Activated CD4-positive, alpha-beta memory T cell treated with anti-CD3 and anti-CD28 coated beads for 36 hours (primary cell): ENCODE measurements at places on chromosomes 4 and X.

DNA sequence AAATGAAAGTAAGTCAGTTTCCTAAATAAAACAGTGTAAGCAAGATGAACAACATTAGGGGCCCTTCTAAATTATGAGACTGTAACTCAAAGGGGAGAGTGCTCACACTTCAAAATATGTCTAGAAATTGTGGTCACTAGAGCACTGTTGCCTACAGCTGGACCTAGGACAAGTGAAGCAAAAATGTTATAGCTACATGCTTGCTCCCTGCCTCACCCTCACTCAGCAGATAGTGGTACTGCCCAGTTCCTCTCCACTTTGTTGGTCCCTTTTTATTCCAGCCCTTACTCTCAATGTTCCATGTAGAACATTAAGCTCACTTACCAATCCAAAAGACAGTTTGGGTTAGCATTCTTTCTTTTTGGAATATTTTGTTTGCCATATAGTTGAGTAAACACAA is 147.3 kb downstream of the GRIA3 start:
- no peaks in the 10 kb centered on the region for H3K4me1 ChIP-seq
- no peak for DNase-seq
- H3K27ac ChIP-seq = no peak overlapping the region
- no peak overlapping the region for H3K4me3 ChIP-seq

GRCh38 chr4:158630893-158631292 is 40.8 kb downstream of the C4orf46 start:
- H3K27me3 ChIP-seq = peaks cover 3% of the 10 kb centered on the region
- no peaks in the 10 kb centered on the region for H3K36me3 ChIP-seq
- no peak overlapping the region for H3K4me3 ChIP-seq
- H3K4me1 ChIP-seq = no peaks in the 10 kb centered on the region
- no peak overlapping the region for H3K27ac ChIP-seq

DNA sequence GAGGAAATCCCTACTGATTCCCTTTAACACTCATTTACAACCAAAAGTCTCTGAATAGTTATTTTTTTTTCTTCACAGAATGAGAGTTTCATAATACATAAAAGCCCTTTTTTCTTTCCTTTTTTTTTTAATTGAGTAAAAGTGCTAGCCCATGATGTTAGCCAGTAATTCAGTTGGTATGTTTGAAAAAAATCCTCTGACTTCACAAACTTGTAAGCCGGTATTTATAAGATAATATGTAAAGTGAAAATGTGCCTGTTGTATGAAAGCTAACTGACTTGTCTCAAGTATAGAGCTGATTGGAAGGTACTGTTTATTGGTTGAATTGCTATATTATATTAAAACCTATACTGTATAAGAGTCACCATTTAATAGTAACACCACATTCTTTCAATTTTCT is 70.2 kb upstream of the NEIL3 start:
- no peaks in the 10 kb centered on the region for H3K36me3 ChIP-seq
- no peak for DNase-seq
- H3K27me3 ChIP-seq = no peaks in the 10 kb centered on the region
- H3K27ac ChIP-seq = no peak overlapping the region
- H3K4me1 ChIP-seq = no peaks in the 10 kb centered on the region
- no peak overlapping the region for H3K4me3 ChIP-seq

DNA sequence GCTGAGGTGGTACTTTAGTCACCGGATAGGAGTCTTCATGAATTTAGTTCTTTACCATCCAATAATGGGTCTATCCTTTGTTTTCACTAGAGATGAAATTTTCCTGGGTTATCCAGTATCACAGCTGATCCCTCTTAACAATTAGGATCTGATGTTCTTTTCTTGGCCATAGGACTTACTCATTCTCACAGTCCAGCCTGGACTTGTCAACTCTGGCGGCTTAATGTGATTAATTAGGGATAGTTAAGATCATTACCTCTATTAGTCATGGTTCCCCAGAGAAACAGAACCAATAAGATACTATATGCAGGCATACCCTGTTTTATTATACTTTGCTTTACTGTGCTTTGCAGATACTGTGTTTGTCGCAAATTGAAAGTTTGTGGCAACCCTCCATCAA is 272.7 kb upstream of the FAT4 start:
- H3K4me1 ChIP-seq = no peaks in the 10 kb centered on the region
- H3K27ac ChIP-seq = no peak overlapping the region
- no peaks in the 10 kb centered on the region for H3K27me3 ChIP-seq
- H3K36me3 ChIP-seq = no peaks in the 10 kb centered on the region
- DNase-seq = no peak

DNA sequence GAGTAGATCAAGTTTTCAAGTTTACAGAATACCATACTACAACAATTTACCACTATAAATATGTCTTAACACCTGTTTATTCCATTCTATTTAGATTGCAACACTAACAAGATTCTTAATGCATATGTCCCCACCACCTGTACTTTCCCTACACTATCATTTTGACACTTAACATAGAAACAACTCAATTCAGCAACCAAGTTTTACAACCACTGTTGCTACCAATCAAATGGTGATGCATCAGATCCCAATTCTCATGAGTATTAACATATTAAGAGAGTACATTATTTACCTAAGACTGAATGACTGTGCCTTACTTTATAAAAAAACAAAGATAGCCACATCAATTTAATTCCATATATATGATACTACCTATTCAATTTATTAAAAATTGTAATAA is 49.4 kb downstream of the EIF4E start:
- peaks cover 20% of the 10 kb centered on the region for H3K36me3 ChIP-seq
- no peak overlapping the region for H3K27ac ChIP-seq
- H3K4me1 ChIP-seq = peaks cover 4% of the 10 kb centered on the region
- no peak overlapping the region for H3K4me3 ChIP-seq
- DNase-seq = no peak

- H3K4me1 ChIP-seq = peaks cover 6% of the 10 kb centered on the region
- no peak overlapping the region for H3K27ac ChIP-seq
- H3K36me3 ChIP-seq = no peaks in the 10 kb centered on the region
- no peak overlapping the region for H3K4me3 ChIP-seq
- DNase-seq = no peak
These were observed 24.2 kb upstream of the SLC25A4 start for GRCh38 chr4:185118876-185119275.

GRCh38 chr4:114926583-114926982 is 186.8 kb downstream of the NDST4 start:
- H3K27me3 ChIP-seq = no peaks in the 10 kb centered on the region
- no peak overlapping the region for H3K27ac ChIP-seq
- H3K36me3 ChIP-seq = no peaks in the 10 kb centered on the region
- no peak overlapping the region for H3K4me3 ChIP-seq
- DNase-seq = no peak

- H3K27me3 ChIP-seq = peaks cover 50% of the 10 kb centered on the region
- H3K4me3 ChIP-seq = peak overlapping the region; percentile 54
- peaks cover 28% of the 10 kb centered on the region for H3K4me1 ChIP-seq
- no peak for DNase-seq
- H3K36me3 ChIP-seq = no peaks in the 10 kb centered on the region
These were observed 662 bp downstream of the APBB2 start for GRCh38 chr4:41213625-41214135.

DNA sequence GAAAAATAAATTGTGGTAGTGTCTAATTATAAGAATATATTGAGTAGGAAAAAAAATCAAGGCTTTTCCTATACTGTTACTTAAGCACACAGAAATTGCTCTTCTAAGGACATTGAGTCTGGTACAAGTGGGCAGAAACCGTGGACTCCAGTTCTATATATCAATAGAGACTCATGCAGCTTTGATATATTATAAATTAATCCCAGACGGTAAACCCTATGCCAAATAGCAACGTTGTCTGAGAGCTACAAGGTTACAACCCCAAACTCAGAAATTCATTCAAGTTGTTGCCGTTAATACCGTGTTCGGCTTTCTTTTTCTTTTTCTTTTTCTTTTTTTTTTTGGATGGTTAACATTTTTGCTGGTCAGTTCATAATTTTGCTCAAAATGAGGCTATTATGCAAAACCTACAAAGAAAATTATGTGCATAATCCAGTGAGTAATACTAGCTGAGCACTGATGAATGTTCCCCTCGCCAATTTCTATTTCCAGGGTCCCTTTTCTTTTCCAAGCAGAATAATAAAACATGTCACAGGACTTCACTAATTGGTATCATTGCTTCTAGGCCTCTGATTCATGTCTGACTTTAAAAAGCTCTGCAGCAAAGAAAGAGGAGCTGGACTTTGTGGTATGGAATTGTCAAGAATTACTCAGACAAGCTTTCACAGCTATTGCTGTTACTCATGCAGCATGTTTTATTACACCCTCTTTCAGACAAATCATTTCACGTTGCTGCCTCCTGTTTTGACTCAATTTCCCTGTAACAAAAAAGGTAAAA is 737.7 kb downstream of the NLGN4X start:
- no peak overlapping the region for H3K27ac ChIP-seq
- no peaks in the 10 kb centered on the region for H3K36me3 ChIP-seq

DNA sequence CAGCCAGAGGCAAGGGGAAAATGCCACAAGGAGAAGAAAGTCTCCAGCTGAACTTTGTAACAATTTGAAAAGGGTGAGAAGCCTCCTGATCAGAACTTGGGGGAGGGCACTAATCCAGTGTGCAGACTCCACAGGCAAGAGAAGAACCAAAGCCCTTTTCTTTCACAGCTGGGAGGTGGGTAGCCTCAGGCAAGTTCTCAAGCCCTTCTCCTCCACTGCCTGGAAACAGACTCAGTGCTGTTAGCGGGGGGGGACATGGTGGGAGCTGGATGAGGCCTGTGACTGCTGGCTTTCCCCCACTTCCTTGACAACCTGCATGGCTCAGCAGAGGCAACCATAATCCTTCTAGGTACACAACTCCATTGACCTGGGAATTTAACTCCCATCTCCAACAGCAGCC is 92.5 kb downstream of the LHFPL1 start:
- DNase-seq = no peak
- no peaks in the 10 kb centered on the region for H3K4me1 ChIP-seq

DNA sequence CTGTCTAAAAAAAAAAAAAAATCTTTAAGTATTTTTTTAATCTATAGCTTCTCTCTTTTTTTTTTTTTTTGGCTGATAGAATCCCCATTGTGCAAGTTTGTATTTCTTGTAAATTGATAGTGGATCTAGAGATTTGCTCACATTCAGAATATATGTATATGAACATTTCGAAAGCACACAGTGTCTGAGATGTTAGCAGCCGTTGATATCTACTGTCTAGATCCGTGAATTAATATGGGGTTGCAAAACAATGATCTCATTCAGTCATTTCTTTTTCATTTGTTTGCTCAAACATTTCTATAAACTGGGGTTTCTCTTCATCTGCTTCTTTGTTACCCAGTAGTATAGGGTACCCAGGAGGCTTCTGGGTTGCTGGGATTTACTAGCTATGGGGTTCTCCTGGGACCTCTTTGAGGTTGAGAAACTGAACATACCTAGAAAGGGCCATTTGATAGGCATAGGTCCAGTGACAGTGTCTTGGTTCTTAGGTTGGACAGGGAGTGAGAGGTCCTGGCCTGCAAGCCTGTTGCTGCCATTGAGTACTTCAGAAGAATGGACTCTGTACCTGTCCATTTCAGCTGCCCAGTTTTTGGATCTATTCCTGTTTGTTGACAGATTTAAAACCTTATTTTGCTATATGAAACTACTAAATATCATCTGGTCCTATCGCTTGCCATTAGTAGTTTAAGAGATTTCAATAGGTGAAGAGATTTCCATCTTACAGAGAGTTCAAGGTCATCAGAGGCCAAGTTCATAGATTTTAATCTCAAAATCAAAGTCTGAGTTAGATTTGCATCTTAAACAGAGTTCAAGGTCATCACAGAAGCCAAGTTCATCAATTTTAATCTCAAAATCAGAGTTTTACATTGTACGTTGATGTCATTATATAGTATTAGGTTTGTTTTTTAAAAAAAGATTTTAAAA is 50.8 kb downstream of the WWC2 start:
- no peak for DNase-seq
- H3K36me3 ChIP-seq = no peaks in the 10 kb centered on the region
- no peaks in the 10 kb centered on the region for H3K4me1 ChIP-seq

DNA sequence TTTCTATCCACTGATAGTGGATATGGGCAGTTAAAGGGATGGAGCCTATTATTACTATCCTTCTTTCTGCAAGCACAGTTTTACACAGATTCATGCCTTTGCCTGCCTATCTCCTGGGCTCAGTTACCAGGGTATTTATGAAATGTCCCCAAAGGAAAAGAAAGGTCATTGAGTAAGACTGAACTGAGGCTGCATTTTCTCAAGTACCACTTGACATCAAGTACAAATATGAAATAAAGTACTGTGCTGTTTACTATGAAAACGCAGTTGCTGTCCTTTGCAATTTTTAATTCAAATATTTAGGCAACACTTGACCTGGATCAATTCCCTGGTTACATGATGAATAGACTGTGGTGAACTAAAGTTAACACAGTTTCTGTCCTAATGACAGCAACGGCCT is 23.5 kb upstream of the SPANXN4 start:
- no peak for DNase-seq
- H3K27me3 ChIP-seq = no peaks in the 10 kb centered on the region
- no peak overlapping the region for H3K4me3 ChIP-seq
- H3K27ac ChIP-seq = no peak overlapping the region

DNA sequence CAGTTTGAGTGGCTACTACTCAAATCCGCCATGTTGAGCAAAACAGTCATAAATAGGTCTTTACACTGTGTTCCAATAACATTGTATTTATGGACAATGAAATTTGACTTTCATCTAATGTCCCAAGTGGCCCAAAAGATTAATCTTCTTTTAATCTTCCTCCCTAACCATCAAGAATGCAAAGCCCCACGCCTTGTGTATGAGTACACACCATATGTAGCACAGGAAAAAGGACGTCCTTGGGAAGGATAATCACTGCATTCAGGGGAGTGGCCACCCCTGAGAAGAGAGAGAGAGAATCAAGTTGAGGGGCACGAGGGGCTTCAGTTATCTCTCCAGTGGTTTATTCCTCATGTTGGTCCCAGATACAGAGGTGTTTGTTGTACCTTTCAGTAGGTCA is 33.1 kb downstream of the RBM47 start:
- no peaks in the 10 kb centered on the region for H3K4me1 ChIP-seq
- H3K4me3 ChIP-seq = no peak overlapping the region
- no peak for DNase-seq
- H3K27me3 ChIP-seq = peaks cover 6% of the 10 kb centered on the region
- H3K27ac ChIP-seq = no peak overlapping the region
- H3K36me3 ChIP-seq = no peaks in the 10 kb centered on the region

GRCh38 chrX:130716781-130717413 is 186.1 kb downstream of the ENOX2 start:
- no peak for DNase-seq
- H3K27me3 ChIP-seq = no peaks in the 10 kb centered on the region
- no peak overlapping the region for H3K27ac ChIP-seq
- peaks cover 3% of the 10 kb centered on the region for H3K4me1 ChIP-seq
